ENCODE measurements at places on chromosomes 3 and 15.

DNA sequence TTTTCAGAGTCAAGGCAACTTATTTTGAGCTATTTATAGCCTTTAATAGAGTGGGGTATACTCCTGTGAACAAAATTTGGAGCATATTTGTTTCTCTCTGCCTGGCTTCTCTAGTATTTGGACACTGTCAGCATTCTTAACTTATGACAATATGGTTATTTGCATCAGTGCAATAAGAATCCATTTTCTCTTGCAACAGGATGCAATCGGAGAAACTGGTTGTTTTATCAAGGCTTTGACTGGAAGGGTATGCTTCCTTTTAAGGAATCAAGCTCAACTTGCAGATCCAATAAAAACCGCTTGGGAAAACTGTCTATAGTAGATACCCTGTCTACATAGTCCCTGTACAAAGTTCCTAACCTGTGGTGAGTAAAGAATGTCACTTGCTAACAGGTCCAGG, 106.7 kb downstream of the DPH6 start:
- no peak for DNase-seq

DNA sequence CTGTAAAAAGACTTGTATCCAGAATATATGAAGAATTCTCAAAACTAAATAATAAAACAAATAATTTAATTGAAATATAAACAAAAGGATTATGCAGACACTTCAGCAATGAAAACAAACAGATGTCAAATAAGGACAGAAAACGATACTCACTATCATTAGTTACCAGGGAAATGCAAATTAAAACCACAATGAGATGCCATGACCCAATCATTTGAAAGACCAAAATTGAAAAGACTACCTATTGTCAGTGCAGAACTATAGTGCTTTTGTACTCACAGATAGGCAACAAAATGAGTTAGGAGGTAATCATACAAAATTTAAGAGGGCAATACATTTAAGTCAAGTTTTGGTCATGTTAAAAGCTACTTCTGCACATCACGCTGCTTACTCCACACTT, 31.6 kb upstream of the OR5K4 start:
- no peak for DNase-seq

DNA sequence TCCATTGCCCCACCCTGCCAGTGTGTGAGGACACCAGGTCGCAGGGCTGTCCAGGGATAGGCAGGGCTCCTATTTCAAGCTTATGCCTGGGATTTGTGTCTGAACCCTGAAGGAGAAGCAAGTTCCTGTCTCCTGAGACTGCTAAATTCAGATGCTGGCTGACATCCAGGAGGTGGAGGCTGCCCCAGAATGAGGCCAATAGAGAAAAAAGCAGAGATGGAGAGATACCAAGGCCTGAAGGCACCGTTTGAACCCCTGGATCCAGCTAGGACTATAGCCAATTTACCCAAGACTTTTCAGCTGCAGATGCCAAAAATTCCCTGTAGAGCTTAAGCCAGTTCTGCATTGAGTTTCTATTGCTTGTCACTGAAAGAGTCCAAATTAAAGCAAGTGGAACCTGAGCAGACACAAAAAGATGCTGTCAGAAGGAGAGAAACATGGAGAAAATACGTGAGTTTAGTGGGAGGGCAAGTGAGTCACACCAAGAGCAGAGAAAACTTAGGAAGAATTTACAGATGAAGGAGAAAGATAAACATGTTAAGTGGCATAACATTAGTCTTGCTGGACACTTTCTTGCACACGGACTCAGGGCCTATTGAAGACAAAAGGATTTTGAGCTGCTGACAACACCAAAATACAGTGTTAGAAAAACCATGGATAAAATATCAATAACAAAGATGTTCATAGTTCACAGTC, 148.6 kb downstream of the CNTN3 start:
- no peak for DNase-seq

DNA sequence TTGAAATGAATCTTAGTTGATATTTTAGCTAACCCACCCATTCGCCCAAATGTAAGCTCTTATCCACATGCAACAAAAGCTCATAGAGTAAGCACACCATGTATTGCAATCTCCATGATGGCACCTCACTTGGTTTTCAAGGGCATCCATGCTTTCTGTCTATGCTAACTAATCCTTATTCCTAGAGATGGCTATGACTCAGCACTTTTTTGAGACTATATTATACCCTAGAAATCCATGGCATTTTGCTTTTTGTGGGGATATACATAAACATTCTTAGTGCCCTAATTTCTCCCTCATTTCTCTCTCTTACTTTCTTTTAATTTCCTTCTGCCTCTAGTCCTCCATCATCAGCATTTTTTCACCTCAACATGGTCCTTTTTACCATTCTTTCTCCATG, 168.5 kb upstream of the STT3B start:
- no peak for DNase-seq

GRCh38 chr15:79897701-79898113, 893 bp upstream of the MTHFS start:
- DNase-seq: no peak

GRCh38 chr3:30945291-30945690, 50.8 kb upstream of the GADL1 start:
- no peak for DNase-seq

GRCh38 chr3:137062250-137062649, 104.5 kb downstream of the IL20RB start:
- no peak for DNase-seq

All from SHP77 (cell line).